ENCODE measurements at places on chromosomes 12 and 14.

GRCh38 chr12:91250273-91250665 is 67.7 kb upstream of the DCN start:
- DNase-seq: peak; percentile 67

- DNase-seq: no peak
Measured at GRCh38 chr14:81676879-81677278, 143.2 kb upstream of the SEL1L start.

DNA sequence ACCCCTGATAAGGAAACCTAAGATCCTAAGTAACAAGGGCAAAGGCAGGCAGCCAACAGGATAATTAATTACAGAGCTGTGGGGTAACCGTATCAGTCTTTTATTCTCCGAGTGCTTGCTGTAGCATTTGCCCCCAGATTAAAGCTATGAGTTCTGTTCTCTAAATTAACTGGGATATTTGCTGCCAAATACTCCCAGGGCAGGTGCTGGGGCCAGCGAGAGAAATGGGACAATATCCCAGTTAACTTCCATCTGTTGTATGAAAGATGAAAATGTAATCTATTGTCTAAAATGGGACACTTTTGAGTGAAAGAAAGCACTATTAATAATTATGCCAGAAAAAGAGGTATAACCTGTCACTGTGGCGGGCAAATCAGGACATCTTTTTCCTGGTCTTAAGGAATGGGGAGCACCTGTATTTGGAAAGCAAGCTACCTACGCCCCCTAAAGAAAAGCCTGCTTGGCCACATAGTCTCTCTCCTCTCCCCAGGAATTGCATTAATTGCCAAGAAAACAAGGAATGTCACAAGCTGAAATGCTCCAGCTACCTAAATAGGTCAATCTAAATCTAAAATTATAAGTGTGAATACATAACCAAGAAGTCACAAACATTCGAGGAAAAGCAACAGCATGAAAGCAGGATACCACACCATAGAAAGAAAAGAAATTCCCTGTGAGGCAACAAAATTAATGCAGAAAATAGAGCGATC is 26.7 kb upstream of the CFAP54 start:
- DNase-seq: no peak

DNA sequence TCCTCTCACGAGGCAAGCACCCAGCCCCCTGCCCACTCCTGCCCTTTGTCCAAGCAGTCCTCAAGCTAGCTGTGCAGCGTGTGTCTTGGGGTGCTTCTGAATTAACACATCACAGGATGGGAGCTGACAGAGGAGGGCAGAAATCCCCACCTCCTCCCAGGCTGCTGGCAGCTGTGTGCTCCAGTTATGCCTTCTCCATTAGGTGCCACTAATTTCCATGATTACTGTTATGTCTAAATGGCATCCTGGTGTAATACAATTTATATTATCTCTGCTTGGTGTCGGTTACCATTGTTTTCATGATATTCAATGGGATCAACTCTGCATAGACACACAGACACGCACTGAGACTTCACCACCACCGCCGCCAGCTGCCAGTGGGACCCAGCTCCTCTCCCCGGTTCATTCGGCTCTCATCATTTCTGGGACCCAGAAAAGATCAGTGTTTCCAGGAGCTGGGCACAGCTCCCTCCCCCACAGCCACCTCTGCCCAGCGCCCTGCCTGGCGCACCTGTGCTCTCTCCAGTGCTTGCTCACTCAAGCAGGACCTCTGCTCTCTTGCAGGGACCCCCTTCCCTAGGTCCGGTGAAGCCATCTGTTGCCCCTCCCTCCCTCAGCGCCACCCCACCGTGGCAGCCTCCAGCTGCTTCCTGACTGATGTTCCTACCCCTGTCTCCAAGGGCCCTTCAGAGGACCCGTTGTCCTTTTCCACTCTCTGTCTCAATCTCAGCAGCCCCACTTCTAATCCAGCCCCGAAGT is 167.5 kb upstream of the FKBP4 start:
- no peak for DNase-seq

DNA sequence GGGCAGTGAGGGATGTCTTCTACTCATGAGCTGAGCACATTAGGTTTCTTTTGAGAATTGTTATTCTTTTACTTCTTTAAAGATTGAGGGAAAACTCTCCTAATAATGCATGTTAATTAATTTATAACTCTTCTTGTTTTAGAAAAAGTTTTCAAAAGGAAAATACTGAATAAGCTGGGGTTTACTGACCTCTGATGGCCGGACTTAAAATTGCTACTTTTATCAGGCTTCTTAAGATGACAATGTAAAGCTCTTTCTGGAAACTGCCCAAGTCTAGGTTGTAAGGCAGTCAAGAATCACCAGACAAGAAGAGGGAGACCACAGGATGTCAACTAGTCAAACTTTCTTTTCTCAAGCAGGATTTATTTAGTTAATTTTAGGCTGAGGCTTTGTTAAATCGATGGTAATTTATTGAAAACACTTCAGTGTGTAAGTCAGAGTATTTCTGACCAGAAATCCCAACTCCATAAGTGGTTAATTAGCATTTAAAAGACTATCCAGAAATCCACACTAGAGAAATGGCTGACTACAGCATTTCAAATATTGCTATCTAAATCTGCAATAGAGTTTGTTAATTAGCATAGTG is 82.1 kb downstream of the AVPR1A start:
- peak; percentile 65 for DNase-seq

GRCh38 chr12:81757731-81758365 is 1.3 kb downstream of the PPFIA2 start:
- no peak for DNase-seq

DNA sequence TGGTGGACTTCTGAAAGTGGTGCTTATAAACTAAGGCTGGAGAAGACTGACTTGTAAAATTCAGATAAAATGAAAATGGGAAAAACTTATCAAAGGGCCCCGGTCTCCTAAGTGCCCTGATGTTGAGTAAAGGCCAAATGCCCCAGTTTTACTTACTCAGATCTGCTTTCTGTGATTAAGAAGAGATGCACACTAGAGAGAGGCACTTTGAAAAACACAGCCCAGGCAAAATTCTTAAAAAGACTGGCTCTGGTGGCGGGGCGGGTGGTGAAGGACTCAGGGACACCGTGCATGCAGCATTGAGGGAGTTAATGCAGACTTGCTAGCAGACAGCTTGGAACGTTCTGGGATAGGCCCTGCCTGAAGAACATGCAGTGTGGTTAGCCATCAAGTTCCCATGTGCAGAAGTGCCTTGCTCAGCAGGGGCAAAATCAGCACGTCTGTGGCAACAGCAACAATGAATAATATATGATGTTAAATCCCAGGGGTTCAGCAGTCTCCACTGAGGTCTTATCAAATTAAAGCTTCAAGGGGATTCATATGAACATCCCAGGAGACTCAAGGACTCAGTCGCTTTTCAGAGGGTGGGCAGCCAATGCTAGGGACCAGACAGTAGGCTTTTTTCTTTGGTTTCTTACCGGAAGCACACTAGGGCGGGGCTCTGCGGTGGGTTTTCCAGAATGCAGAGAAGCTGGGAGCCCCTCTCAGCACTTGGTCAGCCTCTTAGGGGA is 105.0 kb downstream of the DAD1 start:
- DNase-seq: no peak

GRCh38 chr14:85528080-85528896 is 1.7 kb upstream of the FLRT2 start:
- peak; percentile 93 for DNase-seq

GRCh38 chr12:45354399-45354798 is 138.5 kb downstream of the ANO6 start:
- DNase-seq: no peak

DNA sequence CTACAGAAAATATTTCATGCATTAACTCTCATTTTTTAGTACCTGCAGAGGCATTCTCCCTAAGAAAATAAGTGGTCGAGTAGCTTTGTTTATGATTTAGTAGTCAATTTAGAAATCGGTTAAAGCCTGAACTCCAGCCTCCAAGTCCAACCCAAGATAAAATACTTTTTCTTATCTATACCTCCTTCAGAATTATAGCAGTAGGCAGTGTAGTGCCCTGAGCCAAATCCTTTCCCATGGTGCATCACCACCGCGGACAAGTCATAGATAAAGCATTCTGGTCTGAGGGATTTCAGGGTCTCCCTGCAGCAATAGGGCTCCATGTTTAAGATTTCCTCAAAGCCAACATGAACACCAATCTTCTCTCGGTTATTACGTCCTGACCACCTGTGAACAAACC is 30.5 kb downstream of the USP44 start:
- DNase-seq: no peak

DNA sequence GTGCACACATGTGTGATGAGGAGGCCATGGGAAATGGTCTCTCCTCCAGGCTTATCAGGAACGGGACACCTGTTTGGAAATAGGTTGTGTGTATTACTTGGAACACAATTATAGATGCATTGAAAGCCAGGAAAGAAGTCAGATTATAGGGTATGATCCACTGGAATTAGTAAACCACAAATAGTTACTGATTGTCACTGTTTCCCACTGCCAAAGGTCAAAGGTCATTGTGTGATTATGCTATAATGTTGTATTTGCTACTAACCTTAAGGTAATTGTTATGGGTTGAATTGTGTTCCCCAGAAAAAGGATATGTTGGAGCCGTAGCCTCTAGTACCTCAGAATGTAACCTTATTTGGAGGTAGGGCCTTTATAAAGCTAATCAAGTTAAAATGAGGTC is 129.9 kb upstream of the FBXO33 start:
- DNase-seq: no peak

DNA sequence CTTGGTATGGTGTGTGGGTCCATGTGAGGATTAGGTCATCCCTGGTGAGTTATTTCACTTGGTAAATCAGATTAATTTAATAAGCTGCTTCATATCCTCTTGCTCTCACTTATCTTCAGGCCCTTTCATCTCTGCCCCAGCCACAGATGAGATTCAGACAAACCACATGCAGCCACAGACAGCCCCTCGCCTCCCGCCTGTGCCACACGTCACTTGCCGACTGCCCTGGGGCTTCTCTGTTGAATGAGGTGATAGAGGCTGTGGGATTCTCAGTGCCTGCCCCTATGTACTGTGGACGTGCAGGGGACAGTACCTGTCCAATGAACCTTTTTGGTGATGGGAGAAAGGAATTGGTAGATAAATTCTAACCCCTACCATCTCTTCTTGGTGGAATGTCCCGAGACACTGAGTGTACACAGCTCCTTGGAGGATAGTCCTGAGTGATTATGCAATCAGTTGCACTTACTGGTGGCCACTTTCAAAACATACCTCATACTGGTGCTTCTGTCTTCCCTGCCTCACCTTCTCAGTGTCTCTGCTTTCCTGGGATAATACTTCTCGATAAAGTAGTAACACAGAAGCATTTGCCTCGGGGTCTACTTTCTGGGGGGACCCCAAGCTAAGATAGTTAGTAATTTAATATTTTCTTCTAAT is 248.7 kb downstream of the TTC6 start:
- DNase-seq: no peak

GRCh38 chr12:92145481-92145730 is 240 bp downstream of the BTG1 start:
- DNase-seq: no peak

- DNase-seq: no peak
Measured at GRCh38 chr12:7601406-7601805, 64.3 kb downstream of the APOBEC1 start.

- no peak for DNase-seq
Measured at GRCh38 chr14:34931206-34931605, 51.6 kb upstream of the SRP54 start.

GRCh38 chr14:79325071-79325470 is 886.2 kb downstream of the DIO2 start:
- no peak for DNase-seq

- DNase-seq: no peak
Measured at GRCh38 chr12:64120568-64120967, 101.5 kb downstream of the KICS2 start.

DNA sequence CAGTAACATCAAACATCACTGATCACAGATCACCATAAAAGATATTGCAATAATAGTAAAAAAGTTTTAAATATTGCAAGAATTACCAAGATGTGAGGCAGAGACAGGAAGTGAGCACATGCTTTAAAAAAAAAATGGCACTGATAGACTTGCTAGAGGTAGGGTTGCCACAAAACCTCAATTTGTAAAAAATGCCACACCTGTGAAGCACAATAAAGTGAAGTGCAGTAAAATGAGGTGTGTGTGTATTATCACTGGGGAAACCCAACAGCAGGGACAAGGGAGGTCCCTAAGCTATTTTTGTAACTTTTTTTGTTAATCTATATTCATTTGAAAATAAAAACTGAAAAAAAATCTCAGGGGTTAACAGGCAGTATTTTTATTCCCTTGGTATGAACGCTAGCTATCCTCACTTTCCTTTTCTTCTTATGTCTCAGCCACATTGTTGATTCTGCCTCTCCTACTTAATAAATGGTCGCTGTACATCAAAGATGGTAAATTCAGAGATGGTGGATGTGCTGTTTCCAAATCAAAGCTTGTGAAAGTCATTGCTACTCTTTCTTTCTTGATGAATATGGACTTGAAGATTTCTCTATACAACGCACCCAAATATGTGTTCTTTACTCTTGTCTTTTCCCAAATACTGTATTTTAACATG is 14.0 kb upstream of the KLRD1 start:
- DNase-seq: no peak

GRCh38 chr12:76909290-76909689 is 30.5 kb upstream of the CSRP2 start:
- DNase-seq: no peak

- DNase-seq: peak; percentile 43
Measured at GRCh38 chr14:75654127-75654732, 6.4 kb downstream of the ERG28 start.

DNA sequence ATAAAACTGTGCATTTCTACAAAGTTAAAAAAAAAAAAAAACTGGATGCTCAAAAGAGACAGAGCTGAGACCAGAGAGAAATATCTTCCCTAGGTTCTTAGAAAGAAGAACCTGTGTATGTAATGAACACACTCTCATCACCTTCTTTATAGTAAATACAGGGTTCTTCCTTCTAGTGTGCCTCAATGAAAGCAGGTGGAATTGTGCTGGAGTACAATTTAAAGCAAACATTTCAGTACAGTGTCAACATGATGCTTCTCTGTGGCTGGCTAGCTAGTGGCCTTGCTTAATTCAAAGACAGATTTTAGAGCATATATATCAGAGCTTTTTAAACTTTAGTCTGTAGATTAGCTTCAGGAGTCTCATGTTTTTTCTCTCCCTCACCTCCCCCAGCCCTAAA is 249.8 kb upstream of the ARHGAP5 start:
- DNase-seq: no peak

DNA sequence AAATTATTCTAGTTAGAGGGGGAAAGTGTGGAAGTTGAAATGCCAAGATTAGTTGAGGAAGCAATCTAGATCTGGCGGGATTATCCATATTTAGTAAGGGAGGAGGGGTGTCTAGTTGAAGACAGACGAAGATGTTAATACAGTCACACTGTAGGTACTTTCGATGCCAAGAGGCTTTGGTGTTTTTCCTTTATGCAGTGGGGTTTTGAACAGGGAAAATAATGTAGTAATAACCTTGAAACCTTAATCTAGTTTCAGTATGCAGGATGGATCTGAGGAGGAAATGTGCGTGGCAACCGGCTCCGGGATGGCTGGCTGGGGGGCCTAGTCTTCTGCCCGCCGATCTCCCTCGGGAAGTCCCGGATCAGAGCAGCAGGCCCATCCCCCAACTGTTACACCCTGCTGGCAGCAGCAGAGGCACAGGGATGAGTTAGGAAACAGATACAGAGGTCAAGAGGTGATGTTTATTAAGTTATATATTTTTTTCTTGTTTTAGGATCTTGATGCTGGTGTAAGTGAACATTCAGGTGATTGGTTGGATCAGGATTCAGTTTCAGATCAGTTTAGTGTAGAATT is 27.4 kb downstream of the MDM2 start:
- DNase-seq: no peak

- DNase-seq: no peak
Measured at GRCh38 chr12:3931776-3932175, 58.6 kb upstream of the PARP11 start.

- DNase-seq: no peak
Measured at GRCh38 chr12:42982828-42983227, 393.3 kb upstream of the PRICKLE1 start.

- DNase-seq: no peak
Measured at GRCh38 chr12:117166107-117166506, 24.2 kb downstream of the FBXO21 start.

Data from AG10803 (cell line).